ACHN (cell line): ENCODE measurements at places on chromosomes 2 and 18.
A peak's percentile ranks its signal among the peaks of the same experiment; 100 is the strongest.

DNA sequence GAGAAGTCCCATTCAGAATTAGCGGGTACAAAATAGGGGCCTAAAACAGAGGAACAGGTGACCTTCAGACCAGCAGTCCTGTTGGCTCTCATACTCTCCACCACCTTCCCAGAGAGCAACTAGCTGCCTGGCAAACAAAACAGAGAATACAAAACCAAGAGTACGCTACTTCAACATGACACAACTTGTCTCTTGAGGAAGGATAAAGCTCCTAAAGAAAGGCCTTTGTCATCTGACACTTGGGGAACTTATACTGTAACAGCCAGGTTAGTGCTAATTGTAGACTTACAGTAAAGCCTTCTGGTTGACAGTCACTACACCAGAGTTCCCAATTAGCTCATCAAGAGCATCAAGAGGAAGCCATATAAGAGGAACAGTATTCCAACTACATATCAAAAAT lies 282.1 kb upstream of the NT5C1B start:
- no peak for DNase-seq

DNA sequence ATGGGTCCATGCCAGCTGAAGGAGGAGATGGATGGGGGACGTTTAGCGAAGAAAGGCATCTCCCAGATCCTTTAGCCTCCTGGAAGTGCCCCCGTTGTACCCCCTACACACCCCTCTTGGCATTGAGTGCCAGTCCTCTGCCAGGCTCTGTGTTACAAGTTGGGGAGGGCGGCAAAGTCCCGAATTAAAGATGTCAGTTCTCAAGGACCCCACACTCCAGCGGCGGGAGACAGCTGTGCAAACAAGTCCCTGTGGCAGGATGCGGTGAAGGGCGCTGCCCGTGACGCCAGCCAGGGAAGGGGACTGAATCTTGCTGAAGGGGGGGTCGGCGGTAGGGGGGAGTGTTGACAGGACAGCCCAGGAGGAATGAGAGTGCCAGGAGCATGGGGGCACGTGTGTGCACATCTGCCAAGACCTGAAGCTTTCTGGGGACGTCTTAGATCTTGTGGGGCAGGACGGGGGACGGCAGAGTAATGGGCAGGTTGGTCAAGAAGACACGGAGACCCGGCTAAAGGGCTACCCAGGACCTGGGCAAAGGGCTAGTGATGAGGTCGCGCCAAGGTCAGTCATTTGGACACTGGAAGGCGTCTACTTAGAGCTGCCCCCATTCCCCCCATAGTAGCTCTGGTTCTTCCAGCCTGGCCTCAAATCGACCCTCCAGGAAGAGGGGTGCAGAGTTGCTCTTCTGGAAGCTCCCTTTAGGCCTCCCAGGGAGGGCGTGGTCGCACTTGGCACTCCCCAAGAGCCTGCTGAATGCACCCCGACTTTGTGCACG lies 2.8 kb upstream of the CTDSP1 start:
- DNase-seq: peak; percentile 58

- peak; percentile 92 for DNase-seq
Observed at GRCh38 chr2:18560031-18560796, at the start of gene RDH14. RDH14 (minus strand) TSS chr2:18560653; CDS start chr2:18560572, 81 bp downstream.

DNA sequence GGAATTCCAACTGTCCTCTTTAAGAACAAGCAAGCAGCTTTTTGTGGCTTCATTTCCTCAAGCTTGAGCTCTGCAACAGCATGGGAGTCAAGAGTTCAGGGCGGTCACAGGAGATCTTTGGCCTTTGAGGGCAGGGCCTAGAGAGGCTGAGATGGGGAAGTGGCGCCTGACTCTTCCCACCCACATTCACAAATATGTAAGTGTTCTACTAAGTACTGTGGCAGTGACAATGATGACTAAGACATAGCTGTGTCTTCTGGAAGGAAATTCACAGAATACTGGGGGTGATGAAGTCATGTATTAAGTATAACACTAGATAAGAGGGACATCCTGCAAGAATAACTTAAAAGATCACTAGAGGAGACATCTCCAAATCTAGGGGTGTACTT lies 15.0 kb downstream of the RND3 start:
- peak; percentile 38 for DNase-seq

- DNase-seq: no peak
Observed at GRCh38 chr18:58196881-58197872, 153.2 kb downstream of the NEDD4L start.

DNA sequence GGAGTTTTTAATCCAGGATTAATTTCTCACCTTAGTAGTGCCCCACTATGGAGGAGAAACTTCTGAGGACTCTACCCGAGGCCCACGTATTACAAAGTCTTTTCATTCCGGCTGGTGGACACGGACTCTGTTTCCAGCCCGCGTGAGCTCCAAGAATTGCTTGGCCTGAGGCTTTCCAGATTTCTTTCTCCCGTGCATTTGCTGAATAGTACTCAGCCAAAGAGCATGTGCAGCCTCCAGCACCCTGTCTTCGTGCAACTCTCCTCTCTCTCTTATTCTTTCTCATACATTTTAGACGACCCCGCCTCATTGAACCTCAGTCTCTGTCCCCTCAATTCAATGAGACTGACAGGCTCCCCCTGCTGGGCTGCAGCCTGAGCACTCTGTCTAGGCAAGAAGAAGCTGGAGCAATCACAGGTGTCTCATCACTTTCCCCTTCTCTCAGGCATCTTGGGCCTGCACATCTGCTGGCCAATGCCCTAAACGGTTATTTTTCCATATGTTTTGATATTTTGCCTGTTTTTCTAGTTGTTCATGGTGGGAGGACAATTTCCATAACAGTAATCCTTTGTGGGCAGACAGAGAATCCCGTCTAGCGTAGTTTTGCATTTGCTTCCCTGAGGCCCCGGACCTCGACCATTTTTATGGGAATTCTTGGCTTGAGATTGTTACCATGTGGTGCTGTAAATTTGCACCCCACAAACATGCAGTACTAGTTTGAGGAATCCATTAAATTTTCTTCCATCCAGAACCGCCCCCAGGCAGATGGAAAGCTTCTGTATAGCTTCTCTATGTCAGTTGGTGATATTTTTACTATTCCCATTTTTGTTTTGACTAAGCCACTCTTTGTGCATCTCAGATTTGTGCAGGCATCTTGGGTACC lies 50.1 kb upstream of the LPIN2 start:
- peak; percentile 45 for DNase-seq

GRCh38 chr18:61308795-61309393 lies 24.3 kb upstream of the CDH20 start:
- DNase-seq: no peak

GRCh38 chr2:166081131-166081632 lies 46.6 kb downstream of the SCN1A start:
- DNase-seq: no peak

GRCh38 chr2:150528861-150529801 lies 41.7 kb upstream of the RND3 start:
- DNase-seq: peak; percentile 68
